ENCODE measurements at places on chromosomes 3 and 15.

- DNase-seq = no peak
Measured at GRCh38 chr3:19662486-19662885, 271.5 kb downstream of the EFHB start.

DNA sequence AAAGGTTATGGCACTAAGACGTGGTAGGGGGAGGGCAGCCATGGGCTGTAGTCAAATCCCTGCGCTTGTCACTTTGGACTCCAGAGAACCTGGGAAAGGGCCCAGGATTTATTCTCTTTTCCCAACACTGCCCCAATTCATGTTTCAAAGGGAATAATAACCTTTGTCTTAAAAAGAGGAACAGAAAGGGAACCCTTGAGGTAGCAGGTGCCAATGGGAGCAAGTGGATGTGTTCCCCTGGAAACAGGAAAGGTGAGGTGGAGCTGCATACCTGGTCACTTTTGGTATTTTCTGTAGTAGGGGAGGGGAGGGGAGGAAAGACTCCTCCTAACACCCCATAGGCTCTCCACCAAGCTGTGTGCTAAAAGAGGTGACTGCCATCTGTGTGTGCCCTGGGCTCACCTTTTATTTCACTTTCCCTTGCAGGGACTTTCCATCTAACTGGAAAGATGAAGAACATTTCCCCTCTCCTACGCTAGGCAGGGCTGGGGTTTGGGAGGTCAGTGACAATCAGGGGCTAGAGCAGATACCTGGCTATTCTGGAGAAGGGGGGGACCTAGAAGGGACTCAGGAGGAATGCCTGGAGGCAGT lies 6.1 kb upstream of the CHST14 start:
- DNase-seq = no peak

- no peak for DNase-seq
Measured at GRCh38 chr3:119759962-119760361, 21.9 kb upstream of the NR1I2 start.

- no peak for DNase-seq
Measured at GRCh38 chr15:101600035-101600434, 52.1 kb downstream of the TM2D3 start.
